ENCODE measurements at places on chromosomes 5 and 9.
A peak's percentile ranks its signal among the peaks of the same experiment; 100 is the strongest.

- DNase-seq: no peak
Measured at GRCh38 chr5:177189416-177189815, 55.8 kb downstream of the NSD1 start.

- no peak for DNase-seq
Measured at GRCh38 chr5:137310051-137310730, 188.9 kb downstream of the SPOCK1 start.

GRCh38 chr5:1512541-1513291 lies 11.0 kb downstream of the LPCAT1 start:
- no peak for DNase-seq

GRCh38 chr5:110414360-110414759 lies 312.1 kb downstream of the TMEM232 start:
- DNase-seq: peak; percentile 37

- DNase-seq: no peak
Measured at GRCh38 chr5:102664616-102665335, 90.3 kb upstream of the PAM start.

- peak; percentile 94 for DNase-seq
Measured at GRCh38 chr5:150398722-150399523, 13.8 kb downstream of the CD74 start.

- no peak for DNase-seq
Measured at GRCh38 chr5:159452480-159453167, 122.3 kb upstream of the IL12B start.

- no peak for DNase-seq
Measured at GRCh38 chr5:177591690-177592009, 353 bp upstream of the TMED9 start.

GRCh38 chr9:89284076-89284475 lies 26.9 kb upstream of the CKS2 start:
- DNase-seq: no peak

GRCh38 chr5:10400411-10400810 lies 41.3 kb upstream of the ROPN1L start:
- DNase-seq: no peak

DNA sequence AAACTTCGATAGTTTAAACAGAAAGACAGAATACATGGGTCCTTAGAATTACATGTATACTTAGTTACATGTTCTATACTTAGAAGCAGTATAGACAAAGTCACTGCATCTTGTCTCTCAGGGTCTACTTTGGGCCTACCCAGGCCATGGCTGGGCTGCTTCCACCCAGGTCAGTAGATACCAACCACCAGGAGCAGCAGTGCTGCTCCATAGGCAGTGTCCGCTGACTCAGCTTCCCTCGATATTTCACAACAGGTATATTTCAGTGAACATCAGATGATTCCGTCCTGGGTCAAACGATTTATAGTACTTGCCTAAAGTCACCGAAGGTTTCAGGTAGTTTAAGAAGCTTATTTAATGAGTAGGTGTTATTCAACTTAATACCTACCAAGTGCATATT lies 18.0 kb downstream of the IARS1 start:
- DNase-seq: no peak

DNA sequence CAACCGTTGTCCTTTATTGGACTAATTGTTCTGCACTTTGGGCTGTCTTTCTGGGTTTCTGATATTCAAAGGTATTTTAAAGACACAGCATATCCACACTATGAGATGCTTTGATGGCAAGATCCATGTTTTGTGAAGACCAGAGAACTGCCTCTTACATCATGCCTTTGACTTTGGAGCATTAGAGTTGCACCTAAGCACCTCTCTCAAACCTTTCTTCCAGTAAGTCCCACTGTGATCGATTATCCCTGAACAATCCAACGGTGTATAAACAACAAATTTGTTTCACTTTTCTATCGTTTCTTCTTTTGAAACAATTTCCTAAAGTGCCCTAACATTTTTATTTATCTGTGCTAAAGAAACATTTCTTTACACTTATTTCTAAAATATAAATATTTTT lies 144.4 kb downstream of the KCTD16 start:
- no peak for DNase-seq

- DNase-seq: peak; percentile 74
Measured at GRCh38 chr5:150489360-150490295, 18.3 kb upstream of the NDST1 start.

DNA sequence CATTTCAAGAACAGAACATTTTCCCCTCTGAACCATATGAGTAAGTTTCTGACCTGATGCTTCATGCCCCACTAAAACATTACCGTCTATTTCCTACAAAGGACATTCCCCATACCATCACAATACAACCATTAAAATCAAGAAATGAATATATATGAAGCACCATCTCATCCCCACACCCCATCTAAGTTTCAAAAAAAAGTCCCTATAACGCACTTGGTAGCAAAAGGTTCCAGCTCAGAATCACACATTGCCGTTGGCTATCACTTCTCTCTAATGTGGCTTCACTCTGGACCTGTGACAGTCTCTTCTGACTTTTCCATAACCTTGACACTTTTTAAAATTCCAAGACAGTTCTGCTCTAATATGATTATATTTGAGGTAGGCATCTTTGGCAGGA lies 5.9 kb downstream of the EMB start:
- no peak for DNase-seq

- DNase-seq: no peak
Measured at GRCh38 chr5:168831383-168831782, 252.2 kb upstream of the PANK3 start.

DNA sequence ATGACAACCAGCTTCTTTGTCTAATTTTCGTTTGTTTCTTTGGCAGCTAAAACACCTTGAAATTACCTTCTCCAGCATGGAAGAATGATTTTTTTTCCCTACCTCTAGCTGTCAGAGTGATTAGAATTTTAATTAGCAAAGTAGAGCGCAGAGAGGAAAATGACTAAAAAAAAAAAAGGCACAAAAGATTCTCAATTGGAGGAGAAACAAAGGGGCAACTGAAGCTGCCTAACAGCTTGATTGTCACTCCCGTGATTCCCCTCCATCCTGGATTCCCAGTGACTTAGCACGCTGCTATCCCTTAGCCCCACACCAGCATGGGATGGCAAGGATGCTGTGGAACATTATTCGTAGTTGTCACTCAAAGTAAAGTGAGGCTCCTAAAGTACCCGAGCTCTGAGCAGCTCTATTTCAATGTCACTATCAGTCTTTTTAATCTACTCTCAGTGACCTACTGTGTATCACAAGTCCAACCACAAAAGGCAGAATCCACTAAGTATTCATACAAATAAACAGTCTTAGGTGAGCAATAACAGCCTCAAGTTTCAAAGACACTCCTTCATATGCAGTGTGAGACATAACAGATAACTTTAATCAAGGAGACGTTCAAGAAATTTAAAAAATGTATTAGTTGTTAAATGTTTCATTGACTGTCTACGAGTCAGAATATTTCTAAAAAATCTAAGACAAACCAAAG lies 710.0 kb upstream of the GRAMD2B start:
- DNase-seq: no peak

- no peak for DNase-seq
Measured at GRCh38 chr5:88659529-88660263, 223.3 kb downstream of the MEF2C start.

- no peak for DNase-seq
Measured at GRCh38 chr5:159883522-159883950, 32.7 kb upstream of the ADRA1B start.

- no peak for DNase-seq
Measured at GRCh38 chr5:94249430-94249829, 369.0 kb downstream of the KIAA0825 start.

- no peak for DNase-seq
Measured at GRCh38 chr9:137128862-137129455, 10.0 kb upstream of the GRIN1 start.

DNA sequence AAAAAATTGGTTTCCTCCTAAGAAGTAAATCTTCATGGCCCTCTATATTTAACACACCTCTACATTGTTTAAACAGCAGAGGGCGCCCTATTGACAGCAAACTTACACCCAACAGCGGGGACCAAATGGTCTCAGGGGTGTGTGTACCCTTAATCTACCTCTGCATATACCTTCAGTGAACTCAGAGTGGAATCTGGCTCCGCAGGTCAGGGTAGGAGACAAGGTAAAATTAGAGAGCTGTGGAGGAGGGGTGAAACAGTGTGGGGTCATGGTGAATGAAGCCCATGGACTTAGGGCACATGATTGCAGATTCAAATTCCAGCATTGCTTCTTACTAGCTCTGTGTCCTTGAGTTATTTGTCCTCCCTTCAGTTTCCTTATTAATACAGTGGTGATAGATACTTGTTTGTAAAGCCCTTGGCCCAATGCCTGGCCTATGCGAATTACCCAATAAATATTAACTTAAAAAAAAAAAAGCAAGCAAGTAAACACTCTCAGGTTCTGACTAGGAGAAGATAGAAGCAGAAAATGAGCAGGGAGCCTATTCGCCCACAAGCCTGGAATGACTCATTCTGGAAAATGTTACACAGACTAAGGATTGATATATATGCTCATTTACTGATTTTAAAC lies 122.9 kb downstream of the CAVIN4 start:
- peak; percentile 63 for DNase-seq

DNA sequence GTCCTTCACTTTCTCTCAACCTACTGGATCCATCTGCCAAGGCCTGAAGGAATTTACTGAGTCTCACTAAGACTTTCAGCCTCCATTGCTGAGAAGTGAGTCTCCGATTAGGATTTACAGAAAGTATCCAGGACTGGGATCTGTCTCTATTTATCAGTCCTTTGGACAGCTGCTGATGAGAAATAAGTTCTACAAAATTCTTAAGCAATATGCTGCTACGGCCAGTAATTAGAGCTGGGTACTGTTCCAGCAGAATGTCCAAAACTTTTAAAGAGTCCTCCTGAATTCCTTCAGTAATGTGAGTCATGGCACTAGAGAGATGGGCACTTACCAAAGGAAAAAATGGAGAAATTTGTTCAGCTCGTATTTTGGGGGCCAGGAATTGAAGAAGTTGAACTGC lies 5.9 kb downstream of the TEX10 start:
- DNase-seq: no peak

DNA sequence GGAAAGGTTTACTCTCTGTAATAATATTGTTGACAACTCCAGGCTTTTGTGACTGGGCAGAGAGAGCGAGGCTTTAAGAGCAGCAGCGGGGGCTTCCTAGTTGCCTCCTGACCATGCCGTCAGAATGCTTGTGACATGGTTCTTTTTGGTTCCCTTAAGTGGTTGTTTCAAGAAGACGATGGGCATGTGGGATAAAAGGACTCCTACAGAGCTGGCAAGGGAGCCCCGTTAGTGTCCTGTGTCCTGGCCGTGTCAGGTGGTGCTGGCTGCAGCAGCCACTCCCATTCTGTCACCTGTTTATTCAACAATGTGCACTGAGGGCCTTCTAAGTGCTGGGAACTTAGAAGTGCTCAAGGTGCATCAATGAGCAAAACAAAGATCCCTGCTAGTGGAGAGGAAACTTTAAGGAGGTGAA lies 19.7 kb downstream of the LCP2 start:
- no peak for DNase-seq

GRCh38 chr5:435961-436640 lies 6.9 kb upstream of the EXOC3 start:
- peak; percentile 41 for DNase-seq

DNA sequence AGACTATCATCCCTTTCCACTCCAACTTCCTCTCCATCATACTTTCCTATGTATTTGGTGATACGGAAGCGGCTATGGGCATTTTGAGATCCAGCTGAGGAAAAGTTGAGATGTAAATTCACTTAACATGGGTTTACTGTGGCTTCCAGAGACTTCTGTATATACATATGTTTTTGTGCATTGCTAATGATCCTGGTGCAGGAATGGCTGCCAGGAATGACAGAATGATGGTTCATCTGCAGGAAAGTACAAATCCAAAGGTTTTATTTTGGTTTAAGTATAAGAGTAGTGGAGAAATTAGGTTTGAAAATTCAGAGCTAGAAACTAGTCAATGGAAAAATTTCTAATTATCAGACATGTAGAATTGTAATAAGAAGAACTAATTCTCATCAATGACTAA lies 95.0 kb upstream of the PAM start:
- no peak for DNase-seq

- DNase-seq: peak; percentile 15
Measured at GRCh38 chr5:16776611-16777251, 159.4 kb downstream of the MYO10 start.

DNA sequence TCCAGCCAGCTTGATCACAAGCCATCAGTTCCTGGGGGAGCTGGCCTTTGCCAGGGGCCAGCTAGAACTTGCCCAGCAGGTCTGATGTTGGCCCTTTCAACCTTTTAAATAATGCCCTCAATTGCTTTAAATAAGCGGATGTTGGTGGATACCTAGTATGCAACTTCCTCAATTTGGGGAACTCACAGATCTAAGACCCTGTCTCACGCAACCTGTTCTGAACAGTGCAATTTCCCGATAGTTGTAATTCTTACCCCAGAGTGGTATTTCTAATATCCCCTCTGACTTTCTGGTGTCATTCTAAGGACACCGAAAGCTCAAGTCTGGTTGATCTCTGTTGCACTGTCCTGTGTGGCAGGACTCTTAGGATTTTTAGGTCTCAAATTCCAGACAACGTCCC lies 23.1 kb downstream of the GALNT12 start:
- no peak for DNase-seq

DNA sequence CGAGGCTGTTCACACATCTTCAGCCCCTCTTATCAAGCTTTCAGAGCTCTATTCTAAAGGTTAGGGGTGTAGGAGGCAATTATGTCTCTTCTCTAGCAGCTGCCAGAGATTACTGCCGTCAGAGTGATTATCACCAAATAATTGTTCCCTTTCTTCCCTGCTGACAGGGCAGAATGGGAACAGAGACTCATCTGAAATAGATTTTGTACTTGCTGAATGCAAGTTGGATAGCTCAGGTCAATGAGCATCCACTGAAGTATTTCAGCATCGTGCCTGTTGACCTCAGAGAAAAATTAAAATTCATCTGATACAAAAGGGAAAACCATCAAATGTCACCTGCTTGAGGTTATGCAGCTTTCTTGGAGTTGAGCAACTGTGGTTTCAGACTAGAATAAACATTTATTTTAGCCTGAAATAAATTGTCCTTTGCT lies 213.7 kb upstream of the MAP3K1 start:
- DNase-seq: no peak

DNA sequence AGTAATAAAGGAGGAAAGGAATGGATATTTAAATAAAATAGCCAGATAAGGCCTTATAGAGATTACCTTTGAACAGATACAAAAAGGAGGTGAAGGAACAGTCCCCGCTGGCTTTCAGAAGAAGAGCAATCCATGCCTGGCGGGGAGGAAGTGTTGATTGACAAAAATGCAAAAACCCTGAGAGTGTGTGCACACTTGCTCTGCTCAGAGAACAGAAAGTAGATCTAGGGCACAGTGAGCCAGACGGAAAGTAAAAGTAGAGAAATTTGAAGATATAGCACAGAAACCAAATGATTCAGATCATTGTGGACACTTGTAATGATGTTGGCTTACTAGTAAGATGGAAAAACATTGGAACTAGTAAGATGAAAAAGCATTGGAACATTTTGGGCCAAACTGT lies 720.6 kb downstream of the PTPRD start:
- peak; percentile 11 for DNase-seq

GRCh38 chr9:70069704-70070103 lies 26.1 kb downstream of the MAMDC2 start:
- DNase-seq: no peak

DNA sequence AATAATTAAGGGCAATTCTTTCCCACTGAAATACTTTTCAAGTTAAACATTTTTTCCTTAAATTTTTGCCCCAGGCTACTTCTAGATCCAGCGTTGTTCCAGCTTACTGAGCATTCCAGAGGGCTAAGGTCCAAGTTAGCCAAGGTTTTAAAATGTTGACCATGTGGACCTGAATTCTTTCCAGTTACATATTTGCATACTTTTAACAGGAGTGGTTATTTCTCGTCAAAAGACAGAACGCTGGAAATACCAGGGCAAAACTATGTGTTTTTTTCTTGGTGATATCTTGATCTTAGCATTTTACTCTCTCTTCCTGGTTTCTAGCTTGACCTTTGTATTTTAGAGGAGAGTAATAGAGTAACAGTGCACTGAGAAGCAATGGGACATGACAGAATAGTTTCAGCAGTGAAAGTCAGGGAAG lies 32.8 kb downstream of the TMC1 start:
- no peak for DNase-seq

All from NAMALWA (cell line).